Gastroesophageal sphincter (tissue), 4 donors: ENCODE measurements at places on chromosomes 12 and 14. TPM values are rescaled to one million over a fixed set of nuclear protein-coding genes. Genes with fewer than 3 reads are reported as not detected.

The PTPRB gene
- 26.0 TPM for total RNA-seq

The FGF23 gene
- total RNA-seq: not detected

The MAP4K5 gene
- 88.3 TPM for total RNA-seq

The TMTC1 gene
- total RNA-seq: 129 TPM

The TSHR gene
- 0.08 TPM for total RNA-seq

The RHOJ gene
- 12.7 TPM for total RNA-seq

GRCh38 chr12:120668091-120668867 lies 18.7 kb upstream of the MLEC start:
- no peak for ATAC-seq

DNA sequence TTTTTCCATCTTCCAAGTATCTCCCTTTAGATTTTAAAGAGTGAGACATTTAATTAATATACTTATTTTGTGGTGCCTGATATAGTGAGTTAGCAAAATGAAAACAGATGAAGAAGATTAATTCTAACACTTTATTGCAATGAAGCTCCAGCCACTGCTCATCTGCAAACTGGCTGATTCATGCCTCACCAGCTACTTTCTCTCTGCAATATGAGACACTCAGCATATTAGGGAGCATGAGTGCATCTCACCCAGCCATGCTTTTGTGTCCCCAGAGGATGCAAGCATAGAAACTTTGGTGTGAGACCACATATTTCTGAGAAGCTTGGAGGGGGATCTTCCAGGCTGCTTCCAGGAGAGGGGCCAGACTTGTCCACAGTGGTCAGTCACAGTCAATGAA lies 148.6 kb downstream of the BMP4 start:
- no peak for ATAC-seq

- peak; percentile 16 for ATAC-seq
These were observed at the start of gene SIX6 for GRCh38 chr14:60508707-60509437. Gene SIX6 (plus strand): TSS chr14:60509146. CDS start chr14:60509399, 253 bp downstream.

- no peak for ATAC-seq
These were observed 6.4 kb downstream of the LUM start for GRCh38 chr12:91104812-91105466.

- peak; percentile 84 for ATAC-seq
These were observed 9.7 kb downstream of the CKB start for GRCh38 chr14:103512701-103513611.

GRCh38 chr12:14460212-14460841 lies 94.8 kb downstream of the ATF7IP start:
- no peak for ATAC-seq

- ATAC-seq: no peak
These were observed 130.3 kb downstream of the TMTC3 start for GRCh38 chr12:88272456-88272855.

DNA sequence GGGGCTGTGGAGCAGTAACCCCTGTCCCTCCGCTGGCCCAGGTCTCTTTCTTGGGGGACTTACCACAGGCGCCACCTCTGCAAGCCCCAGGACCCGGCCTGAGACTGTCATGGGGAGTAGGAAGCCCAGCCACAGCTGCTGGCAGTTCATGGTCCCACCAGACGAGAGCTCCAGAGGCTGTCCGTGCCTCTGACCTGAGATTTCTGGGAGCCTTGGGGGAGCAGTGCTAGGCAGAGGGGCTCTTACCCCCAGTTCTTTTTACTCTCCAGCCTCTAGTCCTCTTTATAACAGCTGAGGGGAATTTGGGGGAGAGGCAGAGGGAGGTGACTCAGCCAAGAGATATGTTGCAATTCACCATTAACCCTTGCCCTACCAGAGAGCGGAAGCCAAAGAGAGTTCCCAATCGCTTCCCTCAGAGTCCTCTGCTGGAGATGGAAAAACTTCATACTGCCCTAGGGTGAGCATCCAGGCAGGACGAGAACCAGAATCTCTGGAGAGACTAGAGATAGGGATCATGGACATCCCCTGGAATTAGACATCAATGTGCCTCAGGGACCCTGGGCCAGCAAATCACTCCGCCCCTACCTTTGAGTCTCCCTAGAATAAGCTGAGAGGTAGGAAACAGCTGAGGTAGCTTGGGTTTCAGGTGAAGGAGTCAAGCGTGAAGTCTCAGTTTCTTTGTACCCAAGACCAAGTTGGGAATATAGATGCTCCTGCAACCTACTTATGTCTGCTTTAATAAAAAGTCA lies at the start of gene MMP19:
Gene MMP19 (minus strand): TSS at position 256 of the 749 bp plus-strand sequence. CDS start 106 bp downstream, at position 150.
- ATAC-seq: peak; percentile 53

DNA sequence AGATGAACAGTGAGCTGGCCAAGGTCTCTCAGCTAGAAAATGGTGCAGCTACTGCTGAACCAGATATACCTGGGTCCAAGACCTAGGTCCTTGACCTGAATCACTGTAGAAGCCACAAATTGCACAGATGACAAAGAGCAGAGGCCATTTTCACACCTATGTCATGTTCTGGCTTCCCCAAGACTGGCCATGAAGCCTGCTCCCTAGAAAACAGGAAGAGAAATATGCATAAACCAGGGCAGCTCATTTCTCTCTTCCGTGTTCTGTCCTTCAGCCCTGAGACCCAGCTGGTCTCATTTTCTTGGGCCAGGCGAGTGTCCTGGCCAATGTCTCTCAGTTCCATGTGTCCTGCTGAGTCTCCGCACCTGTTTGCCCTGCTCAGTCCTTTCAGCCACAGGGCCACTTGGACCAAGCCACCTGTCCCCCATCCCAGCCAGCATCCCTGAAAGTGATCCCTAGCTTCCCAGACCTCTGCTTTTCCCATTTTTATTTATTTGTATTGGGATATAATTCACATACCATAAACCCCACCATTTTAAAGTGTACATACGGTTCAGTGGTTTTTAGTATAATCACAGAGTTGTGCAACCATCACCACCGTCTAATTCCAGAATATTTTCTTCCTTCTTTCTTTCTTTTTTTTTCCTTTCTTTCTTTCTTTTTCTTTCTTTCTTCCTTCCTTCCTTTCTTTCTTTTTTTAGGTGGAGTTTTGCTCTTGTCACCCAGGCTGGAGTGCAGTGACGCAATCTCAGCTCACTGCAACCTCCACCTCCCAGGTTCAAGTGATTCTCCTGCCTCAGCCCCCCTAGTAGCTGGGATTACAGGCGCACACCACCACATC lies 27.0 kb downstream of the P2RX7 start:
- ATAC-seq: peak; percentile 16

- ATAC-seq: no peak
These were observed 61.1 kb upstream of the COCH start for GRCh38 chr14:30813216-30813615.
